Activated gamma-delta T cell treated with Interleukin-2 at 50 U/mL for 16 hours (primary cell): ENCODE measurements at places on chromosomes 1 and 21.

GRCh38 chr1:115289940-115290339, 48.1 kb downstream of the NGF start:
- no peak for DNase-seq

DNA sequence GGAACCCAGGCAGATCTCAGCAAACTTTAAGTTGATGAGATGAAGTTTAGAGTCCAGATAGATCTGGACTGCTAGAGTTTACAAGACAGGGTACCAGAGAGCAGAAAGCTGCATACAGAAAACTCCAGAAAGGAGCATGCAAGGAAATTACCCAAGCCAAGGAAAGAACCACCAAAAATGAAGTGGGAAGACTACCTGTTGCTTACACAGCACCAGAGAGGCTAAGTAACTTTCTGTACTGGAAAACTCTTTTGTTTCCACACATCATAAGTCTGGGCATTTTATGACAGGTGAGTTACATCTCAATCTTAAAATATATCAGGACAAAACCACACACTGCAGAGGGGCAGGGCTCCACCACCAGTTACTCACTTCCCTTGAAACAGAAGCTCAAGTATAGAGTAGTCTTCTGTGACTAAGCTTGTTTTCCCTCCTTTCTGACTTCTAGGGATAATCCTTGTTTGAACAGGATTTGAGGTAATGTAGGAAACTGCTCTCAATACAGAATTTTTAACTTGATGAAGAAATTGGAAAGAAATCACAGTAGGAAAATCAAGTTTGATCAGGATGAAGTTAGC, 17.4 kb upstream of the GJA9 start:
- DNase-seq: no peak

DNA sequence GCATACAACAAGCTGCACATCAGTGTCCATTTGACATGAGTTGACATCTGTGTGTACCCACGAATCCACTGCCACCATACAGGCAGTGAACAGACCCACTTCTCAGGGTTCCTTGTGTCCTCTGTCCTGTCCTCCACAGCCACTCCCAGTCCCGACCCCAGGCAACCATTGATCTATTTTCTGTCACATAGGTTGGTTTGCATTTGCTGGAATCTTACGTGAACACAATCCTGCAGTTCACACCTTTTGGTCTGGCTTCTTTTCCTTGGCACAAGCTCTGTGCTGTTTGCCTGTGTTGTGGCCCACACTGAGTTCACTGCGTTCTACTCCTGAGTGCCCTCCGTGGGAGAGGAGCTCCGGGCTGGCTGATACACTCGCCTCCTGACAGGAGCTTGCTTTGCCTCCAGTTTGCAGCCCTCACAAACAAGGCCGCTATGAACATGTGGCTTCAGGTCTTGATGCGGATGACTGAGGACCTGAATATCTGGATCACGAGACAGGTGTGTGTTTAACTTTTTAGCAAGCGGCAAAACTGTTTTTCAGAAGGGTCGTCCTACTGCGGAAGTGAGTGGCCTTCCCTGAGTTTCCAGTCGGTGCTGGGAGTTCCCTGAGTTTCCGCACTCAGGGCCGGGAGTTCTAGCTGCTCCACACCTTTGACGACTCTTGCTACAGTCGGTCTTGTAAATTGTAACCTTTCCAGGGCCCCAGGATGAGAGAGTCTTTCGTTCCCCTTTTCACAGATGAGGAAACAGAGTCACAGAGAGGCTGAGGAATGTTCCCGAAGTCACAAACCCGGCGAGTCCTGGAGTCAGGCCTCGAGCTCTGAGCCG, 13.0 kb upstream of the COL18A1 start:
- no peak for DNase-seq

GRCh38 chr1:205510308-205510950, 6.0 kb downstream of the CDK18 start:
- DNase-seq: no peak

GRCh38 chr1:24139222-24139489, 3.8 kb downstream of the IL22RA1 start:
- DNase-seq: no peak

DNA sequence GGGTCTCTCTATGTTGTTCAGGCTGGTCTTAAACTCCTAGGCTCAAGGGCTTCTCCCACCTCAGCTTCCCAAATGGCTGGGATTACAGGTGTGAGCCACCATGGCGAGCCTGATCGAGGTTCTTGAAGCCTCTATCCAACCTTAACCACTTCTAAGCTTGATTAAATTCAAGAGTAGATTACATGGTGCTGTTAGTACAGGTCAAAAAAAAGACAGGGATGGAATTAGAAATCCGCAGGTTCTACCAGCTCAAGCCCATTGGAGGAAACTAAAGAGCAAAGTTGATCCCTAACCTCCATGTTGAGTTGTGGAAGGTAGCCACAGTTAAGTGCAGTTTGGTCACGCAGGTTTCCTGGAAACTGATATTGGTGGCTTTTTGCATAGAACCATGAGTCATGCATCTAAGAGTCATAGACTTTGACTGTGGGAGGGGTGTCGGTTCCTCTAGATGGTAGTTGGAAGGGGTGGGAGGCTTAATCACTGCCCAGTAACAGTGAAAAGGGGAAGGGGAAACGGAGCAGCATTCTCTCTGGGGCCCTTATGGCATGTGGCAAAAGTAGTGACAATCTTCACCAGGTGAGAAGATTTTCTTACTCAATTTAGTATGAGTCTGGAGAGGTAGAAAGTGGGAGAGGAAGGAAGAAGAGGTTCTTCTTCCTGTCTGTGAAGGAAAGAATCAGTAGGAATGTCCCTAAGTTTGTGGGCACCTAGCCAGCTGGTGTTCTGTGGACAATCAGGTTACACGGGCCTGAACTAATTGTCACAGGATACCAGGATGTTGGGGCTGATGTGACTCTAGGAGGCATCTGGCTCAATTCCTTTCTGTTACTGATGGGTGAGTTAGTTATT, 7.0 kb downstream of the CD53 start:
- peak; percentile 62 for DNase-seq
